ENCODE measurements at places on chromosomes 13 and 19. TPM values are rescaled to one million over a fixed set of nuclear protein-coding genes. Genes with fewer than 3 reads are reported as not detected.

The FFAR2 gene
- not detected for total RNA-seq

The LDLR gene
- total RNA-seq: 217 TPM

The HIF3A gene
- 0.49 TPM for total RNA-seq

The BST2 gene
- 48.1 TPM for total RNA-seq

The IGFL3 gene
- not detected for total RNA-seq

The OR4F17 gene
- not detected for total RNA-seq

The CCDC70 gene
- total RNA-seq: not detected

The ABHD13 gene
- 10.2 TPM for total RNA-seq

The MAU2 gene
- total RNA-seq: 32.4 TPM

The ZNF728 gene
- not detected for total RNA-seq
